ENCODE measurements at places on chromosomes 7 and 10. TPM values are rescaled to one million over a fixed set of nuclear protein-coding genes. Genes with fewer than 3 reads are reported as not detected.

GRCh38 chr10:4748491-4749270, 77.3 kb upstream of the AKR1E2 start:
- H3K27me3 ChIP-seq = peaks cover 5% of the 10 kb centered on the region
- no peak overlapping the region for H3K4me3 ChIP-seq
- no peak overlapping the region for H3K27ac ChIP-seq
- DNase-seq = no peak
- no peaks in the 10 kb centered on the region for H3K36me3 ChIP-seq

The RAMP3 gene
- polyA plus RNA-seq = not detected

The PLEKHS1 gene
- polyA plus RNA-seq = not detected

The SRRM3 gene
- polyA plus RNA-seq = not detected

The CALN1 gene
- not detected for polyA plus RNA-seq

The GNAT3 gene
- not detected for polyA plus RNA-seq

DNA sequence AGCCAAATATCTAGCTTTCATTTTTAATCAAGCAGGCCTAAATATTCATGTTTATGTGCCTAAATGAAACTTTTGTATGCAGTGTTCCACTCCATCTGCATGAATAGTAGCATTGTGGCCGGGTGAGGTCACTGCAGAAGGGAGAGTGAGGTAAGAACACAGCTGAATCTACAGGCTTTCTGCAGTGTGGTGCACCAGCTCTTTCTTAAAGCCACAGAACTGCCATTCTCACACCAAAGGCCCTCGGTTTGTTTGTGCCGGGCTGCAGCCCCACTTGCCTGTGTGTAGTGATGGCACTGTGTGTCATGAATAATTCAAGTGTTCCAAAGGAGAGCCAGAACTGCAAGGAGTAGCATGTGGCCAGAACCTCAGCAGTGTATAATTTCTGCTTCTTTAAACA, 204.1 kb downstream of the TRIL start:
- no peaks in the 10 kb centered on the region for H3K36me3 ChIP-seq
- no peaks in the 10 kb centered on the region for H3K4me1 ChIP-seq
- no peak overlapping the region for H3K4me3 ChIP-seq
- no peak for DNase-seq
- H3K27ac ChIP-seq = no peak overlapping the region

The DMBT1 gene
- polyA plus RNA-seq = not detected

- H3K36me3 ChIP-seq = no peaks in the 10 kb centered on the region
- DNase-seq = no peak
- no peaks in the 10 kb centered on the region for H3K27me3 ChIP-seq
- no peak overlapping the region for H3K27ac ChIP-seq
Observed at GRCh38 chr10:65123120-65123519, 1601.9 kb downstream of the REEP3 start.

- no peaks in the 10 kb centered on the region for H3K4me1 ChIP-seq
- no peak overlapping the region for H3K27ac ChIP-seq
- H3K4me3 ChIP-seq = no peak overlapping the region
- no peaks in the 10 kb centered on the region for H3K27me3 ChIP-seq
- no peaks in the 10 kb centered on the region for H3K36me3 ChIP-seq
Observed at GRCh38 chr7:7706556-7707172, 11.7 kb downstream of the RPA3 start.

DNA sequence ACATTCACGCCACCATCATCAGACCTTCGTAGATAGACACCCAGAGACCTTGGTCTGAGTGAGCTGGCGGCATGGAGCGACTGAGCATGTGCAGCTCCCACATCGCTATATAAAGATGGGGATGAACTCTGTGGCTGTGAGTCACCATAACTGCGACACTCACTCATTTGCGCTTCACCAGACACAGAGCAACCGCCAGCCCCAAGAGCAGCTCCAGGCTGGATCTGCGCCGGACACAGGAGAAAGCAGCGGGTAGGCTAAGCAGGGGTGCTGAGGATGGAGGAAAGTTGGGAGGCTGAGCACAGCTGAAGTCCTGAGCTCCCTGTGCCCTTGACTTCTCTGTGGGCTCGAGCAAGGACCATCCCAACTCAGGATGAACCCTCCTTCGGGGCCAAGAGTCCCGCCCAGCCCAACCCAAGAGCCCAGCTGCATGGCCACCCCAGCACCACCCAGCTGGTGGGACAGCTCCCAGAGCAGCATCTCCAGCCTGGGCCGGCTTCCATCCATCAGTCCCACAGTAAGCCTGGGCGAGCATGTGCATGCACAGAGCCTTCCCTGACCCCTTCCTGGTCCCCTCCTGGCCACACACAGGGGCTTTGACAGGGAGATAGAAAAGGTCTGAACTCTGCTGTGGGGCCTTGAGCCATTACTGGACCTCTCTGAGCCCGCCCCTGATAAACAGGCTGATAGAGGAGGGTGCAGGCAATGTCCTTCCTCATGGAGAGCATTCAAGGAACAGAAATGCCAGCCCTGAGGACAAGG, at the start of gene OPN4:
OPN4 (plus strand) TSS at position 137 of the 762 bp plus-strand sequence; CDS start at position 374, 237 bp downstream.
- DNase-seq = no peak
- H3K4me3 ChIP-seq = no peak within 1 kb of the TSS
- H3K27ac ChIP-seq = no peak within 1 kb of the TSS
- H3K36me3 ChIP-seq = no peaks in the 10 kb centered on the region
- H3K4me1 ChIP-seq = no peaks in the 10 kb centered on the region
- no peaks in the 10 kb centered on the region for H3K27me3 ChIP-seq

The NPC1L1 gene
- not detected for polyA plus RNA-seq

GRCh38 chr7:84389242-84389641, 194.7 kb upstream of the SEMA3A start:
- no peaks in the 10 kb centered on the region for H3K4me1 ChIP-seq
- H3K4me3 ChIP-seq = no peak overlapping the region
- no peak for DNase-seq
- H3K27me3 ChIP-seq = no peaks in the 10 kb centered on the region
- H3K36me3 ChIP-seq = no peaks in the 10 kb centered on the region
- no peak overlapping the region for H3K27ac ChIP-seq

DNA sequence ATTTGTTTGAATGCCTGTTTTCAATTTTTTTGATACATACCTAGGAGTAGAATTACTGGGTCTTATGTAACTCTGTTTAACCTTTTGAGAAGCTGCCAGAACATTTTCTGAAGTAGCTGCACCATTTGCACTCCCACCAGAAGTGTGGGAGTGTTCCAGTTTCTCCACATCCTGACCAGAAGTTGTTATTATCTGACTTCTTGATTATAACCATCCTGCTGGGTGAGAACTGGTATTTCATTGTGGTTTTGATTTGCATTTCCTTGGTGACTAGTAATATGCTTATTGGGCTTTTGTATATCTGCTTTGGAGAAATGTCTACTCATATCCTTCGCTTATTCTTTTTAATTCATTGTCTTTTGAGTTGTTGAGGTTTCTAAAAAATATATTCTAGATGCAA, 117.2 kb upstream of the GLCCI1 start:
- no peaks in the 10 kb centered on the region for H3K27me3 ChIP-seq
- no peak overlapping the region for H3K27ac ChIP-seq
- no peak for DNase-seq
- H3K4me1 ChIP-seq = no peaks in the 10 kb centered on the region
- peaks cover 3% of the 10 kb centered on the region for H3K36me3 ChIP-seq

The CCDC201 gene
- not detected for polyA plus RNA-seq

The LOXL4 gene
- not detected for polyA plus RNA-seq

The AKR1D1 gene
- not detected for polyA plus RNA-seq

The ZNF680 gene
- 10.3 TPM for polyA plus RNA-seq

GRCh38 chr10:50885097-50885859, at the start of gene A1CF:
Gene A1CF, minus strand, starts transcription at chr10:50885627. Its CDS starts 25,687 bp downstream, at chr10:50859940.
- no peaks in the 10 kb centered on the region for H3K4me1 ChIP-seq
- no peak within 1 kb of the TSS for H3K4me3 ChIP-seq
- no peak for DNase-seq
- H3K27me3 ChIP-seq = no peaks in the 10 kb centered on the region
- H3K27ac ChIP-seq = no peak within 1 kb of the TSS

GRCh38 chr7:24863626-24864025, 106.4 kb upstream of the GSDME start:
- H3K27ac ChIP-seq = no peak overlapping the region
- no peaks in the 10 kb centered on the region for H3K27me3 ChIP-seq
- DNase-seq = no peak
- H3K4me3 ChIP-seq = no peak overlapping the region

DNA sequence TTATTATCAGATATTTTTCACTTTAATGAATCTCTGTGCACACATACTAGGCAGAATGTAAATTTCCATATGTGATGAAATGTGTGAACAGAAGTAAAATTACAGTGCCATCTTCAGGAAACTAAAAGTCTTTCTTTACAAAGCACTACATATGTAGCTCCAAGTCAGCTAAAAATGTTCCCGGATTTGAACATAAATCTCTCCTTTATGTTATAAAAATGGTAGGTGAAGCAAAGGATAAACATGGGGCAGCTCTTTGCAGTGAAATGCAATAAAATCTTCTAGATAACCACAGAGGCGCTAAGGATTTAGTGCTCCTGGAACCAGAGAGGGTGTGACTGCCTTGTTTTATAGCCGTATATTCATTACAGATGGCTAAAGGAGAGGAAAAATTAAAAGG, 104.9 kb upstream of the C7orf33 start:
- no peaks in the 10 kb centered on the region for H3K36me3 ChIP-seq
- H3K27me3 ChIP-seq = no peaks in the 10 kb centered on the region
- no peaks in the 10 kb centered on the region for H3K4me1 ChIP-seq
- H3K4me3 ChIP-seq = no peak overlapping the region
- H3K27ac ChIP-seq = no peak overlapping the region

- no peaks in the 10 kb centered on the region for H3K27me3 ChIP-seq
- H3K36me3 ChIP-seq = no peaks in the 10 kb centered on the region
- no peaks in the 10 kb centered on the region for H3K4me1 ChIP-seq
- H3K27ac ChIP-seq = no peak overlapping the region
- no peak overlapping the region for H3K4me3 ChIP-seq
Observed at GRCh38 chr10:43942096-43942850, 293.6 kb upstream of the ZNF32 start.

DNA sequence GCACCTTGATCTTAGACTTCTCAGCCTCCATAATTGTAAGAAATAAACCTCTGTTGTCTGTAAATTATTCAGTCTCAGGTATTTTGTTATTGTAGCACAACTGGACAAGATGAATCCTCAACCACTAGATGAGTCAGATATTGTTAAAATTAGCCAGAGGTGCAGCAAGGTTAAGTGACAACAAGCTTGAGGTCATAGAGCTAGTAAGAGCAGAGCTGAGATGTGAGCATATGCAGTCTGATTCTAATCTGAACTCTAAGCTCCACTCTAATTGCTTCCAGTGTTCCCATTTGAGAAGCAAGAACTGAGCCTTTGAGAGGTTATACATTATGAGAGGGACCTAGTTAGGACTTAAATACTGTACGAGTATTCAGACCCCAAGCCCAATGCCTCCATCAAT, 93.1 kb downstream of the FZD1 start:
- H3K4me3 ChIP-seq = no peak overlapping the region
- H3K36me3 ChIP-seq = no peaks in the 10 kb centered on the region
- no peak for DNase-seq
- no peaks in the 10 kb centered on the region for H3K27me3 ChIP-seq

The CAV1 gene
- not detected for polyA plus RNA-seq

DNA sequence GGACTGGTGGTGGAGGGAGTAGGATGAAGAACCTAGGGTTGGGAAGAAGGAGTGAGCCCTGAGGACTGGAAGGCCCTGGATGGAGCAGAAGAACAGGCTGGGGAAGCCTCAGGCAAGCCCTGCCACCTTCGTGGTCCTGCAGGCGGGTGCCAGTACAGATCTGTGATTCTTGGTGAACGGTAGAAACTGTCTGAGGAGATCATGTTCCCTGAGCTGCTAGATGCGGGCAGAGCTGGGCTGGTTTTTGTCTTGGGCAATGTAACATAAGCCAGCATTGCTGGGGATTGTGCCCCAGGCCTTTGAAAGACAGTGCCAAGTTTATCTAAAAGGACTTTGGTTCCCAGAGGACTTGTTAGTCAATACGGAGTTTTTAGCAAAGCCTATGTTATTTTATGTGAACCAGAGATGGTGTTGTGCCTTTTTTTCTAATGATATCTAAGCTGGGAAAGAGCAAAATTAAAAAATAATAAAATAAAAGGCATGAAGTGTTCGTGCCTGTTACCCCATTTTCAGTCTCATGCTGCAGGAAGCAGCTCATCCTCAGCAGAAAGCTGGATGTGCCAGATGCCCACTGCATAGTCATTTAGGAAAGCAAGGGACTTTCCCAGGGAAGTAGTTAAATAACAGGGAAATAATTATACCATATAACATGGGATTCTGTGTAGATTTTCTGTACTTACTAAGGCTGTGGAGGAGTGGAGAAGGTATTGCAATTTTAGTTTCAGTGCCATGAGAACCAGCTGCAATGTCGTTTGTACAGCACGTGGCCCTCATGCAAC, 24.4 kb upstream of the FIGNL1 start:
- H3K4me3 ChIP-seq = no peak overlapping the region
- no peaks in the 10 kb centered on the region for H3K36me3 ChIP-seq
- no peak overlapping the region for H3K27ac ChIP-seq
- no peaks in the 10 kb centered on the region for H3K27me3 ChIP-seq

The RET gene
- polyA plus RNA-seq = not detected

DNA sequence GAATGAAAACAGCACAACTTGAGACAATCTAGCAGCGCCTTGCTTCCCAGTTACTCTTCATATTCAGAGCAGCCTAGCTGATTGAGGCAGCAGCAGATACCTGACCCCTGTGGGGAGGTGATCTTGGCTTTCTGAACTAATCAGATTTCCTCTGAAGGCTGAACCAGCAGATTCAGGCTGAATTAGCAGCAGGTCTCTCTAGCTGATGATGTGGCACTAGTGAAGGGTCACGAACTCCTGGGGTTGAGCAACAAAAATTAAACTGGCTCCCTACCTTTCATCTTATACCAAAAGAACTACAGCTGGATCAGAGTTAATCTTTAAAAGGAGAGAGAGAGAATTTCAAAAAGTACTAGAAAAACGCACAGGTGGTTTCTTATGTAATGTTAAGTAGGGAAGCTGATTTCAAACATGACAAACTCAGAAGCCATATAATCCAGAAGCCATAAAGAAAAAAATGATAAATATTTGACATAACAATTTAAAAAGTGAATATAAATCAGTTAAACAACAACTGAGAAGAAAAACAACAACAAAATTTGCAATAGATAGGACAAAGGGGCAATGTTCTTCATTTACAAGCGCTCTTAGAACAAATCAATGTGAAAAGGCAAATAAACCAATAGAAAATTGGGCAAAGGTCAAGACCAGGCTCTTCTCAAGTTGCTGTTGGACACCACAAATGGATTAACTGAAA, 13.5 kb downstream of the SLC25A13 start:
- H3K4me1 ChIP-seq = peaks cover 2% of the 10 kb centered on the region
- H3K36me3 ChIP-seq = no peaks in the 10 kb centered on the region
- H3K4me3 ChIP-seq = no peak overlapping the region
- no peak overlapping the region for H3K27ac ChIP-seq
- no peak for DNase-seq

DNA sequence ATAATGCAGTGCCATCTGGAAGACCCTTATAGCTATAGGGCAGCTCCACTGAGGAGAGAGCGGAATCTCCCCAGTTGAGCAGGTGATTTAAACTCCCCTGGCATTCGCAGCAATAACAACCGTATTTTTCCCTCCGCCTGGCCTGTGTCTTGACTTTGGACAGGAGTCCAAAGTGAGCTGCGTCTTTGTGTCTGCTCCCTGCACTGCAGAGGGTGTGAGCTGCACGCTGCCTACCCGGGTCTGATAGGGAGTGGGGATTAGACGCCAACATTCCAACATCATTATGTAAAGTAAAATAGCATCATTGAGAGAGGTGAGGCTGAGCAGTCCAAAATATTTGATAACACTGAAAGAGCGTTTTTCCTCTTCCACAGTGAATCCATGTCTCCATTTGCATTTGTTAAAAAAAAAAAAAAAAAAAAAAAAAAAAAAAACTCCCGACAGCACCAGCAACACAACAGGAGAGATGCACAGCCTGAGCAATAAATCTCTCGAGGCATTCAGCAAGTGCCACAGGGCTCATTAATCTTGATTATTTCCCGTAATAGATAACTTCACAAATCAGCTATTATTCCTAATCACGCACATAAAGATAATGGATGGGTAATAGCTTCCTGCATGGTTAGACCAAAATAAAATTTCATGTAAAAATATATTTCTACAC, 68.6 kb downstream of the CELF2 start:
- H3K27ac ChIP-seq = no peak overlapping the region
- H3K27me3 ChIP-seq = no peaks in the 10 kb centered on the region
- no peak overlapping the region for H3K4me3 ChIP-seq

The VIPR2 gene
- polyA plus RNA-seq = not detected
